GDM1 (cell line): ENCODE measurements at places on chromosomes 2 and 18.

GRCh38 chr2:155356250-155356649, 657.8 kb downstream of the KCNJ3 start:
- no peak for DNase-seq

DNA sequence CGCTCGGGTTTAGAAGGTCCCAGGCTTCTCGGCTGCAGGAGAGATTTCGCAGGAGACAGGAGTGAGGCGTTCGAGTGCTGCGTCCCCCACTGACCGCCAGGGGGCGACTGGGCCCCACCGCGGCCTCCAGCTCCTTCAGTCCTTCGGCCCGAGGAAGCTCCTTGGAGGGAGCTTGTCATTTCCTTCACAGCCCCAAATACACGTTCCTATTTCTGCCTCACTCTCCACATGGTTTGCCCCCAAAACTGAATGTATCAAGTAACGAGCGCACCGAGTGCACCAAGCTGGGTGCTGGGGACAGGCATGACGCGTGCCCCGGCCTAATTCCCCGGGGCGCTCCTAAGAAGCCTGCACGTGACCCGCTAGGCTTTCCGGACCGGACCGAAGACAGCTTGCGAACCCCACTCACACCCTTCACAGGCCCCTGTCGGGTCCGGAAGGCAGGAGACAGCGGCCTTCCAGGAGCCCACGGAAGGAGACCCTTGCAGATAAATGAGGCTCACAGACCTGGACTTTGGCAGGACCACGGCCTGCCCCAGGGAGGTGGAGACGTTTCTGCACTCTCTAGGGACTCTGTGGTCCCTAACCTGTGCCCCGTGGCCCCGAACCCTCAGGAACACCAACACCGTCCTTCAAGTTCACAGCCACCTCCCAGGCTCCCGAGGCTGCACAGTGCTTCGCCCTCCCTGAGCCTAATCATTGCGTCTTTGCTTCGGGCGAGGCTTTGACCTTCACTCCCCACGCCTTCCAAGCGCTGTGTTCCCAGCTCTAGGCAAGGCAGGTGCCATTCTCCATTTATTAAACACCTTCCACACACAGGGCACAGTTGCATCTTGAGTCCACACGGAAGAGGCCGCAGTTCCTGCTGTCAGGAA, 13.0 kb upstream of the FAHD2A start:
- peak; percentile 15 for DNase-seq

DNA sequence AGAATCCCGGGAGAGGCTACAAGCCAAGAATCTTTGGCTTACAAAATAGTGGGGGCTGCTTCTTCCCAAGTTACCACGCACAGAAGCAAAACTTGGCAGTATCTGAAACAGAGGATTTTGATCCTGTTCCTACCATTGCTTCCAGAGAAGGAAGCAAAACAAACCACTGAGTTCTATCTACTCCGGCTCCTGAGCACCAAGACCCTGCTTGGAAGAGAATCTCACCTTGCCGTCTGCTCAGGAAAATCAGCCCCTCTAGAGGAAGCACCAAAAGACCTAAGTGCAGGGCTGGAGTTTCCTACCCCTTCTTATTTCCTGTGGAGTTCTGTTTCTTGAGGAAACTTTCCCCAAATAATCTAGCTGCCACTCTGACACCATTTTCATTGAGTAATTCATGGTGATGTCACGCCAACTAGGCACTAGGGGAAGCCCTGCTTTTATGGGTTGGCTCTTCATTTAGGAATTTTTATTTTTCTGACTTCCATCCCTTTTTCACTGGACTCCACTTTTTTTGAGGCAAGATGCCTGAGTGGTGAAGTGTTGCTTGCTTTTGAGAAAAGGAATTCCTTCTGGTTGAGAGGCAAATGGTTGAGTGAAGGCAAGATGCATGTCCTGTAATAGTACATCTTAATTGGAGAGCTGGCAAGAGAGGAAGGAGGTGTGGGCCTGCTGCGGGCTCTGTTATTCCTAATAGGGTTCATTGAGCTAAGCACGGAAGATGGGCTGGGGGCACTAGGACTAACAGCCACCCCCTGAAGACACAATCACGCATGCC, 36.8 kb upstream of the EML4 start:
- no peak for DNase-seq

DNA sequence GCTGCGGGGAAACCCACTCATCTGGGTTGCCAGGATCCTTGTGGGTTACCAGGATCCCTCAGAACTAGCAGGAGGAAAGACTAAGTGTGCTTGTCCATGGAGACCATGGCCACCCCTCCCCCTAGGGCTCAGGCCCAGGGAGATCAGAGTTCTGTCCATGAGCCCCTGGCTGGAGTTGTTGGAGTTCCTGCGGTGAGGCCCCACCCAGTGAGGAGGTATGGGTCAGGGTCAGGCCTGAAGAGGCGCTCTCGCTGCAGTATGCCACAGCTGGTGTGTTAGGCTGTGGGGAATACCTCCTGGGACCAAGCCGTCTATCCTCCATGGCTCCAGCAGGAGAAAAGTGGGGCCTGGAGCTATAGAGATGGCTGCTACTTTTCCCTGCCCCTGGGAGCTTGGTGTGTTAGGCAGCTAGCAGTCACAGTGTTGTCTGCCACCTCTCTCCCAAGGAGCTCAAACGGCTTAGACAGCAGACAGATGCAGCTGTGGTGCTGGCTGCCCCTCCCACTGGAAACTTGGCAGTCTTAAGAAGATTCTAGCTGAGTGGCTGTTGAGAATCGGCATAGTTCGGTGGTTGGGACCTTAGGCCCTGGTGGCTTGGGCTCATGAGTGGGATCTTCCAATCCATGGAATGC, 240.3 kb upstream of the CELF4 start:
- no peak for DNase-seq

DNA sequence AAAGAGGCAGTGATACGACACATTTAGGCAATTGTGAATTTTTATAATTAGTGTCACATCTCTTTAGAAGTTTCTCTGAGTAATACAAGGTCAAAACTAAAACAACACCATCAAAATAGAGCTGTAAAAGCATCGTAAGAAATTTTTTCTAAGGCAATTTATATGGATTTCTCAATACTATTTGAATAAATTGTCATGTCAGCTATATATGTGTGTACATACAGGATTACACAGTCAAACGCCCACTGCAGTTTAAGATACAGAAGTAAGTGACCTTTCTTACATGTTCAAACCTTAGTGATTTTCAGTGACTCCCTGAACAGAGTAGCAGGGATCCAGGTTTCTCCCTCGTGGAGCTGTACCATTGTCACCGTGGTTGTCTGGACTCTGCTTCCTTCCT, 129.1 kb upstream of the CBLN2 start:
- DNase-seq: no peak

GRCh38 chr2:224492531-224492930, 90.6 kb upstream of the FAM124B start:
- no peak for DNase-seq

- DNase-seq: no peak
Observed at GRCh38 chr2:55162284-55163006, 69.6 kb downstream of the CLHC1 start.

GRCh38 chr2:10762651-10763460, 41.4 kb downstream of the ATP6V1C2 start:
- DNase-seq: no peak

- DNase-seq: no peak
Observed at GRCh38 chr18:67280486-67281242, 235.9 kb downstream of the DSEL start.

DNA sequence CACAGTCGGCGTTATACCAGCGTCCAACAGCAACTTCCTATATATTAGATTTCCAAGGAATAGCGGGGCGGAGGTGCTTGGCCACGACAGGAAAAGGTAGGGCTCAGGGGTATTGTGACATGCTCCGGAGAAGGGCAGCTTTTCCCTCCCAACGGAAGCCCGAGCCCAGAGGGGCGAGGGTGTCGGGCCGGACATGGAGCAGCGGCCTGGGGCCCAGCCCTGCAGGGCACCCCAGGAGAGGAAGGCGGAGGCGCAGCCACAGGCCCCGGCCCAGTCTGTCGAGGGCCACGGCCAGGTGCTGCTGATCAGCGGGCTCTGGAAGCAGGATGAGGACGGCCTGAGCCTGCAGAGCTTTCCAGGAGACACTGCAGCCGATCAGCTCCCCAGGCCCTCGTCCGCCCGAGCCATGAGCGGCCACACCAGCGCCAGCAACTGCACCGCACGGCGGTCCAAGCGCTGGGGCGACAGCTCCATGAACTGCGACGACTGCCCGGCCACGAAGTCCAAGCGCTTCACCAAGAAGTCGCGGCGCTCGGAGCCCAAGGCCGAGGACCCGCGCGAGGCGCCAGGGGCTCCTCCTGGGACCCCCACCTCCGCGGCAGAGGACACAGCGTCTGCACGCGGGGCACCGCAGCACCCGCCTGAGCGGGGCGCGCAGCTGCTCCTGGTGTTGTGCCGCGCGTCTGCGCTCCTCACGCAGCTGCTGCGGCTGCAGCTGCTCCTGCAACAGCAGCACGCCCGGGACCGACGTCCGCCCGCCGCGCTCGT, 5.6 kb upstream of the SPATA3 start:
- no peak for DNase-seq
